ENCODE measurements at places on chromosomes 12 and 14. TPM values are rescaled to one million over a fixed set of nuclear protein-coding genes. Genes with fewer than 3 reads are reported as not detected.

Gene IL22
- total RNA-seq: not detected

Gene LRFN5
- total RNA-seq: 3.0 TPM

GRCh38 chr12:12786351-12786705, 869 bp downstream of the APOLD1 start:
- no peak for DNase-seq

DNA sequence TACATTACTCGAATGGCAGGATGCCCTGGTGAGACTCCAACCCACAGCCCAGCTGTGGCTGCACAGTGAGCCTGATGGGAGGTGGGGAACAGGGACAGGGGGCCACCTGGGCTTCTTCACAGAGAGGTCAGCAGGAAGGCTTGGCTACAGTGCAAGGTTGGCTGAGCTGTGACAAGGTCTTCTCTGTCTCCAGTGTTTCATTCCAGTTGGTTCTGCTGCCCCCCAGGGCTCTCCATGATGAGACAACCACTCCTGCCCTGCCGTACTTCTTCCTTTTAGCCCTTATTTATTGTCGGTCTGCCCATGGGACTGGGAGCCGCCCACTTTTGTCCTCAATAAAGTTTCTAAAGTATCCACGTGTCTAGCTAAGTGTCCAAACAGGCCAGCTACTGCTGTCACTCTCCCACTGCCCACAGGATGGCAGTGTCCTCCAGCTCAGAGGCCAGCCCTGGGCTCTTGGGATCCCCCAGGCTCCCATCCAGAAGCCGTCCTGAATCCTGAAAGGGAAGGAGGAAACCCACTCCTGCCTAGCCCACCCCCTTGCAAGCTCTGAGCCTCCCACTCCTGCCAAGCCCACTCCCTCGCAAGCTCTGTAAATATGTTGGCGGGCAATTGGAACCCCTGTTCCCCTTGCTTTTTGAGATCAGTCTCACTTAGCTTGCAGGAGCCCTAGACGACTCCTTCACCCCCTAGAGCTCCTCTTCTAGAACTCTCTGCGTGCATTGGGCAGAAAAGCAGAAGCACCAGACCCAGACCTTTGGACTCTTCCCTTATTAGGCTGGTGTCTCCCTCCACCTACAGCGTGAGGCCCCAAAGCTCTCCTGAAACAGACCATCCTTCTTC, 5.4 kb downstream of the C1QL4 start:
- DNase-seq: no peak

DNA sequence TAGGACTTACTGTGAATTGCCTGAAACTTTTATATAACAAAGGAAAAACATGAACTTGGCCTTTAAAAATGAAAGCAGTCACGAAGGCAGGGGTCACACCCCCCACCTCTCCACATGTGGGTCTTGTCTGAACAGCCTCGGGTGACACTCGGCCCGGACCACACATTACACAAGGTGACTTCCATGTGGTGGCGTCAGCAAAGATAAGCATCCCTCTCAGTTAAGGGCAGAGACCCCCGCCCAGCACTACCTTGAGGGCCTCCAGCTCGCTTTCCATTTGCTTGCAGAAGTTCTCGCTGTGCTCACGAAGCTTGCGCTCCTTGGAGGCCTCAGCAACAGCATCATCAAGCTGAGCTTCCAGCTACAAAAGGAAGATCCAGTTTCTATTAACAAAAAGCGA, 47.4 kb downstream of the AMN start:
- peak; percentile 61 for DNase-seq

GRCh38 chr14:64444984-64445845, 20.1 kb upstream of the AKAP5 start:
- DNase-seq: no peak

GRCh38 chr12:52059582-52060497, 8.6 kb downstream of the NR4A1 start:
- DNase-seq: no peak

DNA sequence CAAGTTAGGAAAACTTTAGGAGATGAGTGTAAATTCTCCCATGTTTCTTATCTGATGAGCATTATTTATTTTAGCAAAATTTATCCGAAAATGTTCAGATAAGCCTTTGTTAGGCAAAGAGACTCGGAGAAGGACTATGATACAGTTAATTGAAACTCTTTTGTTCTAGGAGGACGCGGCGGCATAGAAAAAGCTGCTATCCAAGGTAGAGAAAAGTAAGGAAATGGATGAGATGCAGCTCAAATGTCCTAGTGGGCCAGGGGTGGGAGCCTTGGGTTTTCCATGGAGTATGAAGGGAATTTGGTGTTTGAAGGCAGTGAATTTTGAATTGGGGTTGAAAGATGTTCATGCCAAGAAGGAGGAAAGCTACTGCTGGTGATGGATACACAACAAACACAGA, 1504.5 kb downstream of the AACS start:
- no peak for DNase-seq

- no peak for DNase-seq
Measured at GRCh38 chr12:74119811-74120362, 417.7 kb upstream of the ATXN7L3B start.

Data from spleen (tissue), 13 donors.